ENCODE measurements at places on chromosomes 6 and 20.

- no peak for DNase-seq
Measured at GRCh38 chr20:44527716-44528199, 5.9 kb upstream of the SERINC3 start.

GRCh38 chr6:106145741-106146227 lies 59.6 kb downstream of the PRDM1 start:
- DNase-seq = no peak

- no peak for DNase-seq
Measured at GRCh38 chr6:33164176-33164575, 28.1 kb downstream of the COL11A2 start.

DNA sequence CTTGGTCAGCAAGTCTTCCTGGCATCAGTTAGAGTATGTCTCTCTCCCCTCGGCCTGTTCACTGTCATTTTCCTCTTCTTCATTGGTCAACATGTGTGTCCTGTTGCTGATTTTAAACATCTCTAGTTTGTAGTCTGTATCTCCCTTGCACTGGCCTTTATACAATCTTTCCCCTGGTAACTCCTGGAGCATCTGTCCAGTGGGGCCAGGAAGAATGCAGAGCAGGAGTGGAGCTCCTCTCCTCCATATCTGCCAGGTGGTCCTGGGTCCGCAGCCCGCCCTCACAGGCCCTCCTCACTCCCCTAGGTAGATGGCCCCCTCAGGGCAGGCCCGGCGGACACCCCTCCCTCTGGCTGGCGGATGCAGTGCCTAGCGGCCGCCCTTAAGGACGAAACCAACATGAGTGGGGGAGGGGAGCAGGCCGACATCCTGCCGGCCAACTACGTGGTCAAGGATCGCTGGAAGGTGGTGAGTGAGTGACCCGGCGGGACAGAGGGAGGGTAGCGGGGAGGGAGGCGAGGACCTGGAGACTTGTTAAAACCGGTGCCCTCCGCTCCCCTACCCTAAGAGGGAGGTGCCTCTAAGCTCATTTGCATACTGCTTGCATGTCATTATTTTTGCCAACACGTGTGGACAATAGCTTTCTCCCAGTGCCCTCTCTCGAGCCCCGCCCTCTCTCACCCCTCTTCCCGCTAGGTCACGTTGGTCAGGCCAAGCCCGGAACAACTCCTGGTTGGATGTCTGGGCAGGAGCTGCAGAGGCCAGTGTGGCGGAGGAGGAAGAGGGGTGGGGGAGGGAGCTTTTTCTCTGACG lies 3.2 kb downstream of the TTBK1 start:
- DNase-seq = no peak

GRCh38 chr6:42163981-42164380 lies 9.2 kb upstream of the GUCA1A start:
- no peak for DNase-seq

DNA sequence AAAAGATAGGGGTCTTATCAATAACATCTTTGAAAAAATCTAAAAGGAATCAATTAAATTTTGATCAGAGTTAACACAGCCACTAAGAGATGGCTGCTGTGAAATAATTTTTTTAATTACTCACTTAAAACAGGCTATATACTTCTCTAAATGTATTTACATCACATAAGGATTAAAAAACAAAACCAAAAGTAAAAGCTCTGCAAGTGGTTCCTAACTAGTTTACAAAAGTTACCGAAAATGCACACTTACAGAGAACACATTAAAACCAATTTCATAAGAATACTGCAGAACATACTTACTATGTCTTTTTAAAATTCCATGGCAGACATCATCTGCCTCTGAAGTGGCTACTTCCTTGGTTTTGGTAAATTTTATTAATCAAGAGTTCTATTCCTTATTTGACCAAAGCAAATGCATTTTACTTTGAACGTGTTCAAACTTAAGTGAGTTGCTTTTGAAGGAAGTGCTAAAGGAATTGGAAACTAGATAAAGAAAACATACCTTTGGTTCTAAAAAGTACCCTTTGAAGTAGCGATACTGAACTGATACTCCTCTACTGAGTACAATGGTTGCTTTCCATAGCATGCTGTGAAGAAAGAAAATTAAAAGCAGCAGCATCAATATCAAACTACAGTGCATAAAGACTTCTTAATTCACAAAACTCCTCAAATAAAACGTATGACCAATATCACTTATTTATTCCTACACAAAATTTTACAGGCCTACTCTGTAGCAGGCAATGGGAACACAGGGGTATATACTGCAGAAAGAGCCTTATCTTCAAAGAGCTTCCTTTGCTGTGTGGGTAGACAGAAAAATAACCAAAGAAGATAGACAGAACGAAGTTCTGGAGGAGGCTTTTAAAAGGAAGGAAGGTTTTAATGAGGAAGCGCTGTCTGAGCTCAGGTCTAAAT lies 157.1 kb upstream of the SHLD1 start:
- no peak for DNase-seq

- no peak for DNase-seq
Measured at GRCh38 chr6:47634210-47635047, 64.0 kb upstream of the ADGRF4 start.

DNA sequence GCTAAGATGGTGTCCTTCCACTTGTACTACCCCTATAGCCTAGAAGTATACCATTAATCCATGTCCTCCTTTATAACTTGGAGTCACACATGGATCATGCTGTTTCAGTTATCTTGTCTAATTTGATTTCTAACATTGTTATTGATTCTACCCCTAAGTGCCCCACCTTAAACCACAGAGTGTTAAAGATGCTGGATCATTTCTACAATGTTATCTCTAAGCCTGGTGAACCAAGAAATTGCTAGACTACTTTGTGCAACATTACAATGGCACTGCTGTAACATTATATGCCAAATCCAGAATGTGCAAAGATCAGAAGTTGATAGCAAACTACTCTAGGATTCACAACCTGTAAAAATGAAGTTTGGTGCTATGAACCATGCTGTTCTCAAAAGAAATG lies 1.7 kb downstream of the CGA start:
- DNase-seq = no peak

GRCh38 chr6:18445228-18445627 lies 58.1 kb downstream of the RNF144B start:
- DNase-seq = no peak

DNA sequence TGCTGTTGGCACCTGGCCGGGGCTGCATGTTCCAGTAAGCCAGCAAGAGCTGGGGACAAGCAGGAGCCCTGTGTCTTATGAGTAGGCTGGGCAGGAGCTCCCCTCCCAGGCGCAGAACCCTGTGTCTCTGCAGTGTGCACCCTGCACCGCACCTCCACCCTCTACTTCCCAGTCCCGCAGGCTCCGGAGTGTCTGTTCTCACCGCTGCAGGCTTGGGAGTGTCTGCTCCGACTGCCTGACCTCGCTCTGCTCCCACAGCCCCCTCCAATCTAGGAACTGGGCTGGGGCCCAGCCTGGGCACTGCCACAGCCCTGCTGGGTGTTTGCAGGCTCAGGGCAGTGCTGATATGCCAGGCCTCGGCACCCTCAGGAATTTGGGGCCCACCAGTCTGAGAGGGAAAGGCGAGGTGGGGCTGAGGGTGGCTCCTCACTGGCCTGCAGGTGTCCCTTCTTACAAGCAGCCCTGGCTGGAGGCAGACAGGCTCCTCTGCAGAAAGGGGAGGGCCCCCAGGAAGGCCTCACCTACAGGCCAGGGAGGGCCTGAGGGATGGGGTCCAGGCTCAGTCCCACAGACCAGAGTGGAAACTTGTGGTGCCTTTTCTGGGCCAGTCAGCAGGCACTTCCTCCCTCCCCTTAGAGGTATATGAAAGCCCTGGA lies 871.6 kb upstream of the GJE1 start:
- DNase-seq = no peak

- DNase-seq = no peak
Measured at GRCh38 chr6:167733740-167734661, 92.7 kb upstream of the AFDN start.

All from stimulated activated CD8-positive, alpha-beta memory T cell treated with anti-CD3 and anti-CD28 coated beads, Interleukin-4, amount 100 ng/mL, for 4 hours (primary cell).